Endothelial cell of umbilical vein (primary cell): ENCODE measurements at places on chromosomes 2 and 18.

DNA sequence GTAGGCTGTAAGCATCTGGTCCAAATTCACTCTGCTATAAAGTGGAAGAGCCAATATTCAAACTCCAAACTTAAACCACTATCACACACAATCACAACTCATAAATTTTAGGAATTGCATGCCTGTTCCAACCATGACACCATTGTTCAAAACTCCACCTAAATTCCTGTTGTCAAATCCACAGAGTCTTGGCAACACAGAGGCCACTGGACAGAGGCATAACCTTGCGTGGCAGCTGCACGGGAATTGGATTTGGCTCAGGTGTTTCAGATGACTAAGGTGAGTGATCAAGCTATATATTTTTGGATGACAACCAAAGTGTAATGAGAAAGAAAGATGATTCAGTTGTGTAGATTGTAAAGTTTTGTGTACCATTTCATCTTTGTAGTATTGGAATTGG is 422.7 kb upstream of the TNP1 start:
- no peak for DNase-seq

GRCh38 chr18:40532046-40532445 is 1423.0 kb upstream of the PIK3C3 start:
- DNase-seq: no peak

GRCh38 chr2:216505133-216506106 is 6.8 kb downstream of the RPL37A start:
- DNase-seq: no peak

DNA sequence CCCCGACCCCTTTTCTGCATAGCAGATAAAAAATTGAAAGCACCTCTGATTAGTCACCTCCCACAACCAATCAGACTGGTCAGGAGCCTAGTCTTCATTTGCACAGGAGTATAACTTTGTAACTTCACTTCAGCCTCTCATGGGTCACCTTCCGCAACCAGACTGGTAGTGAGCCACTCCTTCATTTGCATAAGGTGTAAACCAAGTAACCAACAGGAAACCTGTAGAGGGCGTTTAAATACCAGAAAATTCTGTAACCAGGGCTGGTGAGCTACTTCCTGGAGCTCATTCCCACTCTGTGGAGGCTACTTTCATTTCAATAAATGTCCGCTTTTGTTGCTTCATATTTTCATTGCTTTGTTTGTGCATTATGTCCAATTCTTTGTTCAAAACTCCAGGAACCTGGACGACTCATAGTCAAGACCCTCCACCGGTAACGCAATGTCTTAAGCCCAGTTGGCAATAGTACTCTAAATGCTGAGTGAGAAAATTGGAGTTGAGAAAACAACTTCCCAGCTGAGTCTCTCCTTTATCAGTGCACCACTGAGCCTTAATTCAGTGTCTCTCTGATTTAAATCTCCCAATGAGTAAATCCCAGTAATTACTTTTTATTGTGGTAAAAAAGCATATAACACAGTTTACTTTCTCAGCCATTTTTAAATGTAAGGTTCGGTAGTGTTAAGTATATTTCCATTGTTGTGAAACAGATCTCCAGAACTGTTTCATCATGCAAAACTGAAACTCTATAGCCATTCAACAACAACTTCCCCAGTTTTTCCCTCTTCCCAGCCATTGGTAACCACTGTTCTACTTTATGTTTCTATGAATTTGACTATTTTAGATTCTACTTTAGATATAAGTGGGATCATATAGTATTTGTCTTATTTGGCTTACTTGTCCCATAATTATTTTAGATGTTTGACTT is 392.7 kb upstream of the SLC8A1 start:
- DNase-seq: no peak

- DNase-seq: peak; percentile 48
These were observed 35.8 kb downstream of the SLC9A4 start for GRCh38 chr2:102508863-102509262.

DNA sequence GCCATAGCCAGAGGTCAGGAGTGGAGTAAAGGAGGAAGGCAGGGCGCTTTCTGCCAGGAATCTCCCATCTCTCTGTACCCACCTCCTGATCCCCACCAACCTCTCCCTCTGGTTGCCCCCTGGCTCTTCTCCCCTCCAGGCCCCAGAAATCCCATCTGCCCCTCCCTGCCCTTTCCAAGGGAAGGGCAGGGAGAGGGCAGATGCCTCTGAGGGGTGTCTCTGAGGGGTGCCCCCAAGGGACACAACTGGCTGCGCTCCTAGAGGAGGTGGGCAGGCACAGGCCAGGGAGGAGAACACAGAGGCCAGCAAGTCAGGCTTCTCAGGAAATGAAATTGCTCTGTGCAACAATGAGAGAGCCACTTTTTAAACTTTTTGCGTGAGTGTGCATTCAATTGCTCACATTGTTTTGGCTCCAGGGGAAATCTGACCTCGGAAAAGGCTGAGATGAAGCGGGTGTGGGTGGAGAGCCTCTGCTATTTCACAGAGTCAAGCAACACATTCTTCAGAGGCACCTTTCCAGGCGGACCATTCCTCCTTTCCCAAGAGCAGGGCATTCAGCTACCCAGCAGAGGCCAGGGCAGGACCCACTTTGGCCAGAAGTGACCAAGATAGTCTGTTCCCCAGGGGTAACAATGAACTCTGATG is 125.5 kb downstream of the SMAD7 start:
- DNase-seq: peak; percentile 66

GRCh38 chr2:16513626-16514025 is 152.0 kb downstream of the CYRIA start:
- DNase-seq: no peak

GRCh38 chr2:68921646-68922045 is 31.0 kb downstream of the GKN2 start:
- DNase-seq: no peak

DNA sequence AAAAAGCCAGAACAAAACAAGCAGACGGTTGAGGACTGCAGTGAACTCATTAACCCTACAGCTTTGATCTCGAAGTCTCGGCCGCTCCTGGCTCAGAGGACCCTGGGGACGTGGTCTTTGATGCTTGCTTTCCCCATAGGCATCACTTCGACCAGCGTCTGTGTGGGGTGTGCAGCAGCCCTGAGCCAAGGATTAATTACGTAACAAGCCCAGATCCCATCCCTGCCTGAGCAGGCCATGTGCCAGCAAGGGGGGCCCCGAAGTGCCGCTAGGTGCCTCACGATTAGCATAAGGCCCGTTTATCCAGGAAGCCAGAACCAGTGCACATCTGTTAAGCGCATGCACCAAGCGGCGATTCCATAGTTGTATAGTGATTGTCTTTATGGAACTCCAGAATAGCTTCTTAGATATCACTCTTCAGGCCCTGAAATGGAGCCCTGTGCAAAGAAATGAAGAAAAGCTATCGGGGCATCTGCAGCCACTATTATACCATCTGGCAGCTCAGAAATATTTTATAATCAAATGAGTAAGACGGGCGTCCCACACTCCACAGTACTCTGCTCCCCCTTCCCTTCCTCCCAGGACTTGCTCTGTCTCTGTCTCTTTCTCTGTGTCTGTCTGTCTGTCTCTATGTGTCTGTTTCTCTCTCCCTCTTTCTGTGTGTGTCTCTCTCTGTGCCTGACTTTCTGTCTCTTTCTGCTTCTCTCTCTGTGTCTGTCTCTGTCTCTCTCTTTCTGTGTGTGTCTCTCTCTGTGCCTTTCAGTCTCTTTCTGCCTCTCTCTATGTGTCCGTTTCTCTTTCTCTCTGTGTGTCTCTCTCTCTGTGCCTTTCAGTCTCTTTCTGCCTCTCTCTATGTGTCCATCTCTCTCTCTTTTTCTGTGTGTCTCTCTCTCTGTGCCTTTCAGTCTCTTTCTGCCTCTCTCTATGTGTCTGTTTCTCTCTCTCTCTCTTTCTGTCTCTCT is 41.7 kb downstream of the HPCAL1 start:
- DNase-seq: no peak

DNA sequence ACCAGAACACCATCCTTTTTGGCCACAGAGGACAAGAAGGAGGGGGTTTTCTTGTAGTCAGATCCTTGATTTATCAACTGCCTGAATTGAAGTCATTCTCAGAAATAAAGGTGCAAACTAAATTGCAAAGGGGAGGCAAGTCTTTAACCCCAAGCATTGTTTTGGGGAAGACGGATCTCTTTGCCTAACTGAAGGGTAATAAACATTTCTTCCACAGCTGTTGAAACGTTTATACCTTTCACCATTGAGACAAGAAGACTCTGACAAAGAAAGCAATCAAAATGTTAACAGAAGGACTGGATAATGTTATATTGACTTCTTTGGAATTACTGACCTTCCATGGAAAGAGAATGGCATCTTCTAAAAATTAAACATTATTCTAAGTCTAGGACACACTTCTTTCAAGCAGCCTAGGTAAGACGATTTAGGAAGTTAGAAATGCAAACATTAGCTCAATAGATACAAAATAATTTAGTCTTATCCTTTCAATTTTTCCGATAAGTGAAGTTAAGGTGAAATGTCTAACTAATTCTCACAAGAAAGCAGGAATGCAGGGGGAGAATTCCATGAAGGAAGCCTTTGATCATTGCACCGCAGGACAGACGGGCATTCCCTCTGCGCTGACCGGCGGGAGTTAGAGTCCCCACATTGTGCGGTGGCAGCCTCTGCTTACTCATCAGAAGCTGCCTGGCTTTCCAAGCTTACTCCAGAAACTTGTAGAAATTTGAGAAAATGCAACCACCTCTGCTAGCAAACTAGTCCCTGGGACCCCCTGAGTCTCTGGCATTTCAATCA is 69.4 kb upstream of the COPS8 start:
- DNase-seq: no peak

GRCh38 chr2:9750224-9751215 is 92.8 kb upstream of the TAF1B start:
- no peak for DNase-seq

GRCh38 chr18:49980896-49981295 is 167.6 kb upstream of the ACAA2 start:
- DNase-seq: no peak

DNA sequence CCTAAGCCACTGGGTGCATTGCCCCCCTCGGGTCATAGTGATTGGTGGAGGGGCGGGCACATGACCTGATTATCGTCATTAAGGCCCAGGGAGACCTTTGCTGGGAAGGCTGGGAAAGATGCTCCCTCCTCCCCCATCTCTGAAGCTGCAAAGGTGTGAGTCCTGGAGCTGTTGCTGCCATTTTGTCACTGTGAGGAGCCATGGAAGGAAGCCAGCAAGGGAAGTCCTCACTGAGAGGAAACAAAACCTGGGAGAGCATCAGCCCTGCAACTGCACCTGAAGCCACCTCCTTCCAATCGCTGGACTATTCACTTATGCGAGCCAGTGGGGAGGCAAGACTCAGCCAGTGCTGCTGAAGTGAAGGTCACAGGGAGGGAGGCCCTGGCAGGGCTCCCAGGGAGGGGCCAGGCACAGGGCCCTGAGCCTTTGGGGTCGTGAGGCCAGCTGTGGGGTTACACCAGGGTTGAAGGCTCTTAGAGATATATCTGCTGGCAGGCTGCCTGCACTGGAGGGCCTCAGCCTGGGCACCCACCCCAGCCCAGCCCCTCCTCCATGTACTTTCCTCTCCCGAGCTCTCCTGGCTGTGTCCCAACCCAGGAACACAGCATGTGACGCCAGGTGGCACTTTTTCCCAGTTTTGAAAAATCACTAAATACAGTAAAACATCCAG is 10.7 kb upstream of the FAHD2A start:
- DNase-seq: no peak

DNA sequence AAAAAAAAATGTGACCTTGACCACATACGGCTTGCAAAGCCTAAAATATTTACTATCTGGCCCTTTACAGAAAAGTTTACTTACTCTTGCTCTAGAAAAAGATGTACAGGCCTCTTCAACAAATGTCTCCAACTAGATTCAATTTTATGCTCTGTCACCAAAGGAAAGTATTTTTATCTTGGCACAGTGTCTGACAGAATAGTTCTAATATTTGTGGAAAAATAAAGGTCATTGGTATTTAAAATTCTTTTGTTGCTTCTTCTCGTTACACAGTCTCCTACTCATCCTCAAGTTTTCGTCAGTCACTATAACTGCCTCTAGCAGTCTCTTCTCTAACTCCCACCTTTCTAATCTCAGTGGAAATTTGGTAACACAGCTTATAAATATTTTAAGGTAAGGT is 1.4 kb downstream of the RBKS start:
- DNase-seq: no peak

DNA sequence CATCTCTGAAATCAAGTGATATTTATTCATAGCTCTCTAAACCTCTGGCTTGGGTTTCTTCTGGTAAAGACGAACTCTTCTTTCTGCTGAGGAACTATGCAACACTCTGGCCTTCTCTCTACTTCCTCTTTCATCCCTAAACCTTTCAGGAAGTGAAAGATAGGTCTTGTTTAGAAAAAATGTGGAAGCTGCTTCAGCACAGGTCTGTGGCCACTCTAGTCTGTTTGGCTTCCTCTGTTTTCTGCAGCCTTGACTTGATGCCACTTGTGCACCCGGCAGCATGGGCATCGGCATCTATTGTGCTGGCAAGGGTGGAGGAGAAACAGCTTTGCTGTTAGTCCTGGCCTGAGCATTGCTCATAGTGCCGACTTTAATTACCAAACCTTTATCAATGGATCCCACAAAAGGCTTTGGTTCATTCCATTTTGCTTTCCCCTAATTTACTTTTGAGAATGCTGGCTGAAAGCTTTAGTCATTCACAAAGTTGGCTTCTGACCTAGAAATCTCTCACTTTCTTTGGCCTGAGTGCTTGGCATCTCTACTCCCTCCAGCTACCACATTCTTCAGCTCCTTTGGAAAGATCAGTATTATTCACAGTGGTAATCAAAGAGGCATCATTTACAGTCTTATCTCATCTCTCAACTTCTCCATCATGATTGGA is 32.0 kb upstream of the GPR39 start:
- no peak for DNase-seq

GRCh38 chr18:13269521-13270011 is 51.0 kb downstream of the LDLRAD4 start:
- no peak for DNase-seq

DNA sequence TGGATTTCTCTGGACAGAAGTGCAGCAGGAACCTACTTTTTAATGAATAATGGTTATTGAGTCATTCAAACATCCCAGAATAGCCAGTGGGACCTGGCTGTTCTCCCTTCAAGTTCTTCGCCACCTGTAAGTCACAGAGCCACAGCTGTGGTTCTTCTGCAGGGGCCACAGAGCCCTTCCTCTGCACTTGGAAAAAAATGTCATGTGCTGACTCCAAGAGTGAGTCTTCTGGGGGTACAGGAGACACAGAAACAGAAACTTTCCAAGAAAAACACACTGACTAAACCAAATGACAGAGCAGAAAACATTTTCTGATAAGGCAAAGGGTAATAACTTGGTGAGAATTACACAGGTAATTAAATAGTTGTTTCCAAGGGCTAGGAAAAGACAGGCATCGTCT is 68.7 kb upstream of the FN1 start:
- DNase-seq: peak; percentile 61
